ENCODE measurements at places on chromosomes 1 and 21. TPM values are rescaled to one million over a fixed set of nuclear protein-coding genes. Genes with fewer than 3 reads are reported as not detected.

- peak overlapping the region; percentile 100 for H3K4me3 ChIP-seq
- H3K4me1 ChIP-seq: peaks cover 35% of the 10 kb centered on the region
- H3K27me3 ChIP-seq: peaks cover 3% of the 10 kb centered on the region
- peak; percentile 83 for DNase-seq
- peak overlapping the region; percentile 99 for H3K27ac ChIP-seq
Measured at GRCh38 chr21:25608044-25608737, 910 bp upstream of the MRPL39 start.

DNA sequence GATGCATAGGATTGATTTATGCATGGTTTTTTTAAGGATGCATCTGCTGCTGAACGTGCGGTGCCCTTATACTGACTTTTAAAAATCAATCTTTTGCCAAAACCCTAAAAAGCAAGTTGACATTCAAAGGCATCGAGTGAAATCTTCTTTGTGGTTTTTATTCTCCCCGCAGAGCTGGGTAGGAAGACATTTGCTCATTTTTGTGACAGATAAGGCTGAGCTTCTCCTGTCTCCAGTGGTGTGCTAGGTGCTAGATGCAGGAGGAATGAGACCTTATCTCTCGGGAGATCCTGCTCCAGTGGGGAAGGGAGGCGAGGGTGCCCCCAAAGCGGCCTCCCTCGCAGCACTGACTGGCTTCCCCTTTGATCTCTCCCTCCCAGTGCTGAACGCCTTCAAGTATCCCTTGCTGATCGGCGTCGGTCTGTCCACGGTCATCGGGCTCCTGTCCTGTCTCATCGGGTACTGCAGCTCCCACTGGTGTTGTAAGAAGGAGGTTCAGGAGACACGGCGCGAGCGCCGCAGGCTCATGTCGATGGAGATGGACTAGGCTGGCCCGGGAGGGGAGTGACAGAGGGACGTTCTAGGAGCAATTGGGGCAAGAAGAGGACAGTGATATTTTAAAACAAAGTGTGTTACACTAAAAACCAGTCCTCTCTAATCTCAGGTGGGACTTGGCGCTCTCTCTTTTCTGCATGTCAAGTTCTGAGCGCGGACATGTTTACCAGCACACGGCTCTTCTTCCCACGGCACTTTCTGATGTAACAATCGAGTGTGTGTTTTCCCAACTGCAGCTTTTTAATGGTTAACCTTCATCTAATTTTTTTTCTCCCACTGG, 14.9 kb upstream of the CD101 start:
- H3K4me3 ChIP-seq: peak overlapping the region; percentile 56
- peak overlapping the region; percentile 88 for H3K27ac ChIP-seq
- DNase-seq: peak; percentile 38
- H3K4me1 ChIP-seq: peaks cover 43% of the 10 kb centered on the region
- no peaks in the 10 kb centered on the region for H3K27me3 ChIP-seq

UBASH3A gene
- 74.0 TPM for total RNA-seq

DNA sequence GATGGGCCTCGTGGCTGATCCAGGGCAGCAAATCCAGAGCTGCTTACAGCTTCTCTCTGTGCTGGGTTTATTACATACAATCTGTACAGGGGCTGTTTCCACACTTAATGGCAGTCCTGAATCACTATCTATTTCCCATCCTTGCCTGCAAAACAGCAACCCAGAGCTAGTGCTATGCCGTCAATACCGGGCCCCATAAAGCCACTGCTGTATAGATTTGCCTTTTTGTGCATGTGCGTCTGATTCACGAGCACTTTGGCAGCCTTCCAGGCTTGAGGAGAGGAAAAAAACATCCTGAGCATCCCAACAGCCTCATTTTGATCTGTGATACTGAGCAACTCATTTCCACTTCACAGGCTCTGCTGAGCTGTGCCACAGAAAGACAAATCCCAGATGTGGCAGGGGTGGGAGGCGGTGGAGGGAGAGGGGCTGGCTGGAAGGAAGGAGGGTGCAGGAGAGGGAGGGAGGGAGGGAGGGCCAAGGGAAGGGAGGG, 65.2 kb upstream of the TARBP1 start:
- no peaks in the 10 kb centered on the region for H3K36me3 ChIP-seq
- no peaks in the 10 kb centered on the region for H3K27me3 ChIP-seq
- peak overlapping the region; percentile 74 for H3K27ac ChIP-seq

GRCh38 chr1:7621334-7622219, 149.5 kb upstream of the VAMP3 start:
- DNase-seq: no peak
- peaks cover 2% of the 10 kb centered on the region for H3K27me3 ChIP-seq
- H3K27ac ChIP-seq: no peak overlapping the region

TRIM58 gene
- 0.74 TPM for total RNA-seq

DNA sequence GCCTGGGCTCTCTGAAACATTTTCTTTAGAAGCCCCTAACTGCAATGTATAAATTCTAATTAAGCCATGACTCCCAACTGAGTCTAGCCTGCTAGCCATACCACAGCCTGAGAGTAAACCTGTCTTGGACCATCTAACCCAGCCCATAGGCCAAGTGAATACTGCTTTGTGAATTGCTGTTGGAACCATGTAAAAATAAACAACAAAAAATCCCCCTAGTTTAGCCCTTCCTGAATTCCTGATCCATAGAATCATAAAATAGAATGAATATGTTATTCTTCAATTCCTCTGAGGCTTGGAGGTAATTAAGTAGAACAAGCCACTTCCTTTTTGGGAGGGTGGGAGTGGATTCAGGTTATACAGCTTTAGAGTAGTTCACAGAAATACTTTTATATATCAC, 1496.4 kb downstream of the MRPL39 start:
- no peak for DNase-seq
- H3K4me3 ChIP-seq: no peak overlapping the region
- H3K36me3 ChIP-seq: no peaks in the 10 kb centered on the region

DNA sequence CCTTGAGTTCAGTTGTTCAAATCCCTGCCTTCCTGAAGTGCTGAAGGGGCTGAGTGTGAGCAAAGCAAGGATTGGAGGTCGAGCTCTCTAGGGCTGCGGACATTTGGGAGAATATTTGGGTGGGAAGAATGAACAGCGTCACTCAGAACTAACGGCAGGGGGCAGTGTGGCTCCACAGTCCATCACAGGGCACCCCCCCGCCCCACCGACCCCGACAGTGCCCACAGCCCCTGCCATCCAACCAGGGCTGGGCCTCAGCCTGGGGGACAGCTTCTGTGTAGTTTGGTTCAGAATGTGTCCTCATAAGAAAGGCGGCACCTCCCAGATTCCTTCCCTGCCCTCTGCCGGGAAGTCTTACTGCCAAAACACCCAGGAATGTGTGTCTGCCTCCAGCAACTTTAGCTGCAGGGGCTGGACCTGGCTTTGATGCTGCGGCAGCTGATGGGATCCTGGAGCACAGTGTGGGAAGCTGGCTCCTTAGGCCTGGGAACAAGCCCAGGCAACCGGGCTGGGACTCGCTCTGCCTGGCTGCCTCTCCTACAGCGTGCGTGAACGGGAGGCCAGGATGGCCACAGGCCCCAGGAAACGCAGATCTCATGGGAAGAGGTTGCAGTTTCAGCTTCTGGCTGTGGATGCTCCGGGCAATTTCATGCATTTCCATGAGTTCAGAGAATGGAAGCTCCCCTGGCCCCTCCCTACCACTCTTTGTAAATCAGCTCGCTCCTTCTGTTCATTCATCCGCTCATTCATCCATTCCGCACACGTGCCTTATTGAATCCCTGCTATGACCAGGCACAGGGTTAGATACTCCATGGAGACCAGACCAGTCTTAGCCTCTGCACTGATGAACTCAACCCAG, 104.9 kb upstream of the TMPRSS2 start:
- H3K36me3 ChIP-seq: no peaks in the 10 kb centered on the region
- no peak overlapping the region for H3K4me3 ChIP-seq
- no peak overlapping the region for H3K27ac ChIP-seq
- H3K27me3 ChIP-seq: peaks cover 7% of the 10 kb centered on the region
- H3K4me1 ChIP-seq: no peaks in the 10 kb centered on the region

FCN3 gene
- total RNA-seq: not detected

DNA sequence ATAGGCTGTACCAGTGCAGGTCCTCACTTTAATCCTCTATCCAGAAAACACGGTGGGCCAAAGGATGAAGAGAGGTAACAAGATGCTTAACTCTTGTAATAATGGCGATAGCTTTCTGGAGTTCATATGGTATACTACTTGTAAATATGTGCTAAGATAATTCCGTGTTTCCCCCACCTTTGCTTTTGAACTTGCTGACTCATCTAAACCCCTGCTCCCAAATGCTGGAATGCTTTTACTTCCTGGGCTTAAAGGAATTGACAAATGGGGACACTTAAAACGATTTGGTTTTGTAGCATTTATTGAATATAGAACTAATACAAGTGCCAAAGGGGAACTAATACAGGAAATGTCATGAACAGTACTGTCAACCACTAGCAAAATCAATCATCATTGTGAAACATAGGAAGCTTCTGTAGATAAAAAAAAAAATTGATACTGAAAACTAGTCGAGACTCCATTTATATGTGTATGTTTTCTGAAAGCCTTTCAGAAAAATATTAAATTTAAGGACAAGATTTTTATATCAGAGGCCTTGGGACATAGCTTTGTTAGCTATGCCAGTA, 7.0 kb downstream of the SOD1 start:
- DNase-seq: no peak
- no peak overlapping the region for H3K4me3 ChIP-seq
- H3K27ac ChIP-seq: peak overlapping the region; percentile 37
- peaks cover 77% of the 10 kb centered on the region for H3K36me3 ChIP-seq
- no peaks in the 10 kb centered on the region for H3K27me3 ChIP-seq

GRCh38 chr1:102833151-102833550, 275.2 kb downstream of the COL11A1 start:
- no peak overlapping the region for H3K4me3 ChIP-seq

GRCh38 chr1:203684094-203684493, 57.5 kb downstream of the ATP2B4 start:
- H3K4me3 ChIP-seq: no peak overlapping the region
- no peaks in the 10 kb centered on the region for H3K27me3 ChIP-seq

GRCh38 chr1:175714350-175714749, 29.0 kb downstream of the TNR start:
- H3K4me3 ChIP-seq: no peak overlapping the region
- no peaks in the 10 kb centered on the region for H3K27me3 ChIP-seq
- H3K27ac ChIP-seq: no peak overlapping the region

DNA sequence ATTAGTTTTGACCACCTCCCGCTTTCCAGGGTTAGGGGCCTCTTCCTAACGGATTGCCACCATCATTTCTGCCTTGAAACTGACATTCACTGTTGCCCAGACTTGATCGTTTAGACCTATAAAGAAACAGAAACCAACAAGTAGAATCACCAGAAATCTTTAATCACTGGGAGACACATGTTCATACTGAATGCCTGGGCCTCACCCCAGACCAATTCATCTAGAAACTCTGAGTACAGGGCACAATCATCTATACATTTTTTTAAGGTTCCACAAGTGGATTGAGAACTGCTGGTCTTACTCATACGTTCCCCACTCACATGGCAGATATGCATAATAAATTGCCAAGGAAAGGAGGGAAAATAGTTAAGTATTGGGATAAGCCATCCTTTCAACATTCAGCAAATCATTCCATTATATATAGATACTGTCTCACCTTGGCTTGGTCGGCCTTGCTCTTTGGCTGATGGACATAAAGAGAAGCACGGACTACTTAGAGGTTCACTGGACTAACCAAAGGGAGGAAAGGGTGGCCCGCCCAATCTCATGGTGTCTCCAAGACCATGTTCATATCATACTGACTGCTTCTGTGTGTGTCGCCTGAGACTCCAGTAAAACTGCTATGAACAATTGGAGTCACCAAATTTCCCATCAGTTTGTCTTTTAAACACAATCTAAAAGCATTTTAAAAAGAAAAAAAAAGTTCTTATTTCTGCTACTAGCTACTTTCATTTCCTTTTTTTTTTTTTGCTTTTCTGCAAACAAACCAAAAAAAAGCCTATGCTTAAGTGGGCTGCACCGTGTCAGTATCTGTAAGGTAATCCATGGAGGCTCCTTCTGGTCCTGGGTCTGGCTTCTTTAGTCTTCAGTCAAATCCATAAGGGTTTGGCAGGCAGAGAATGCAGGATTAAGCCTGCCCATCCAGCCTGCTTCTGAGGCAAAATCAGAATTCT, 9.4 kb upstream of the TARBP1 start:
- peaks cover 31% of the 10 kb centered on the region for H3K4me1 ChIP-seq
- peaks cover 4% of the 10 kb centered on the region for H3K27me3 ChIP-seq
- H3K27ac ChIP-seq: peak overlapping the region; percentile 9
- no peaks in the 10 kb centered on the region for H3K36me3 ChIP-seq
- peak overlapping the region; percentile 8 for H3K4me3 ChIP-seq

- no peaks in the 10 kb centered on the region for H3K27me3 ChIP-seq
- H3K36me3 ChIP-seq: no peaks in the 10 kb centered on the region
- no peak overlapping the region for H3K27ac ChIP-seq
Measured at GRCh38 chr1:89802051-89802450, 18.8 kb upstream of the LRRC8D start.

DNA sequence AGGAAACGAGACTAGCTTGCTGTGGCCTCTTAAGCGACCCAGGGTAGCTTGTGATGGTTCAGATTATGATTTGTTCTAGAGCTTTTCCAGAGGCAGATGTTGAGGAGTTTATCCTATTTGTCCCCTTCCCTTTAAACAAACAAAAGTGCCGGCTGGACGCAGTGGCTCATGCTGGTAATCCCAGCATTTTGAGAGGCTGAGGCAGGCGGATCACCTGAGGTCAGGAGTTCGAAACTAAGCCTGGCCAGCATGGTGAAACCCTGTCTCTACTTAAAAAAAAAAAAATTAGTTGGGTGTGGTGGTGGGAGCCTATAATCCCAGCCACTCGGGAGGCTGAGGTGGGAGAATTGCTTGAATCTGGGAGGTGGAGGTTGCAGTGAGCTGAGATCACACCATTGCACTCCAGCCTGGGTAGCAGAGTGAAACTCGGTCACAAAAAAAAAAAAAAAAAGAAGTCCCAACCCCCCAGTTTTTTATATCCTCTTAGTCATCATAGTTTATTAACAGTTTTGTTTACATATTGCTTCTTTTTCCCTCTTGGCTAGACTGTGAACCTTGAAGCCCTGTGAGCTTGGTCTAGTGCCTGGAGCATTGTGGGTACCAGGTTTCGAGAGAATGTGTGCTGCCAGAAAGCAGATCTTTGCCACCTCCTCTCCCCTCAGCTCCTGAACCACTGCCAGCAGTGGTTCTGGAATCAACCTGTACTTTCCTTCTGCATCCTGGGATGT, 29.8 kb downstream of the MAPKAPK2 start:
- H3K36me3 ChIP-seq: peaks cover 2% of the 10 kb centered on the region
- H3K27me3 ChIP-seq: no peaks in the 10 kb centered on the region
- H3K27ac ChIP-seq: peak overlapping the region; percentile 60
- peaks cover 78% of the 10 kb centered on the region for H3K4me1 ChIP-seq
- no peak for DNase-seq
- no peak overlapping the region for H3K4me3 ChIP-seq

GRCh38 chr1:200233393-200233792, 176.4 kb downstream of the ZNF281 start:
- H3K27me3 ChIP-seq: peaks cover 25% of the 10 kb centered on the region
- H3K27ac ChIP-seq: no peak overlapping the region
- H3K36me3 ChIP-seq: no peaks in the 10 kb centered on the region
- H3K4me3 ChIP-seq: no peak overlapping the region

- no peaks in the 10 kb centered on the region for H3K4me1 ChIP-seq
- no peaks in the 10 kb centered on the region for H3K36me3 ChIP-seq
- no peak overlapping the region for H3K4me3 ChIP-seq
- DNase-seq: no peak
- H3K27ac ChIP-seq: no peak overlapping the region
Measured at GRCh38 chr1:209881619-209882018, 53.8 kb downstream of the UTP25 start.

Measured in activated CD8-positive, alpha-beta T cell treated with anti-CD3 and anti-CD28 coated beads, Interleukin-2, amount 10 ng/mL, durations not matched to agents 7 days and 5 days (primary cell).